ENCODE measurements at places on chromosomes 6 and 20. TPM values are rescaled to one million over a fixed set of nuclear protein-coding genes. Genes with fewer than 3 reads are reported as not detected.

STMND1 gene
- not detected for total RNA-seq

TRIM31 gene
- total RNA-seq: 2.1 TPM

ID4 gene
- total RNA-seq: 2.6 TPM

DACT2 gene
- total RNA-seq: 0.50 TPM

OR2B6 gene
- 0.15 TPM for total RNA-seq

All from A549 treated with CpdA at 1 μM for 4 hours (cell line).